ENCODE measurements at places on chromosomes 6 and 20.

DNA sequence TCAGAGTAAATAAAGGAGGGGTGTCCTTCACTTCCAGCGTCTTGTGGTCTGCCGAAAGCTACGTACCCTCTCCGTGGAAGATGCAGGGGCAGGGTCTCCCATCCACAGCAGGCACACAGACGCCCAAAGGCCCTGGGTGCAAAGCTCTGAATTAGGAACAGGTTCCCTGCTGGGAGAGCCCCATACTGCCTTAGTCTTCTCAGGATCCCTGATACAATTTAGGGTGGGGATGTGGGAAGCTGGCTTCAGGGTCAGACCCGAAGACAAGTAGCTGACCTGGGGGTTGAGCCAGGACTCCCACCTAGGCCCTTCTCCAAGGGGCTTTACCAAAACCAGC is 74.1 kb downstream of the TTLL2 start:
- DNase-seq, result no peak

- no peak for DNase-seq
These were observed 6.3 kb downstream of the OR2A4 start for GRCh38 chr6:131694832-131695426.

DNA sequence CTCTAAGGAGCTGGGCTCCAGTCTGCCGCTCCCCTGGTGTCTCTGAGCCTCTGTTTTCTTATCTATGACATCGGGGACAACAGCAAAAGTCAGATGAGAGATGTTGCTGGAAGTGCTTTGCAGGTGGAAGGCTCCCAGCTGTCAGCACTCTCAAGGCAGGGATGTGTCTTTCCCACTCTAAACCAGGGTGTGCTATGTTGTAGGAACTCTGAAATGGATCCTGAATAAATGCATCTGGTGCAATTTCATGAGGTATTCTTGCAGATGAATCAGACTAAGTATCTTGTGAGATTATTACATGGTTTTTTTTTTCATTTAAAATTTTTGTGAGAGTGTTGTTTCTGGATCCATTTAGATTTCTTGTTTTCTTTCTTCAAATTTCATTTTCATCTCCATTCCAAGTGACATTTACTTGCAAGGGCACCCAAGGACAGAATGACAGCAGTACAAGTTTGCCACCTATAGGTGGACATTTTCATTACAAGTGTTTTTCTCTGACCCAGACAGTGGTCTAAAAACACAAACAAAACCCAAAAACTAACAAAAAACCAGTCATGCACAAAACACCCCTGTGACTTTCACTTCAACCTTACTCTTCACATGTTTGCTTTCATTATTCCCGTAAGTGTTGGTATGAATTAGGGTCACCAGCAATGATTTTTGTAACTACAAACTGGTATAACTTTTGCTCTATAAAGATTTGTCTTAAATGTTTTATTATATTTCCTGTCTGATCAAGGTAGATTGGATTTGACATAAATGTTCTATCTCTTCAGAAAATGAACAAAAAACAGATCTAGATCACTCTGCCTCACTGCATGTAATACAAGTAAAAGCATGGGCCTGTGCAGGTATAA is 14.7 kb upstream of the SIM1 start:
- no peak for DNase-seq

DNA sequence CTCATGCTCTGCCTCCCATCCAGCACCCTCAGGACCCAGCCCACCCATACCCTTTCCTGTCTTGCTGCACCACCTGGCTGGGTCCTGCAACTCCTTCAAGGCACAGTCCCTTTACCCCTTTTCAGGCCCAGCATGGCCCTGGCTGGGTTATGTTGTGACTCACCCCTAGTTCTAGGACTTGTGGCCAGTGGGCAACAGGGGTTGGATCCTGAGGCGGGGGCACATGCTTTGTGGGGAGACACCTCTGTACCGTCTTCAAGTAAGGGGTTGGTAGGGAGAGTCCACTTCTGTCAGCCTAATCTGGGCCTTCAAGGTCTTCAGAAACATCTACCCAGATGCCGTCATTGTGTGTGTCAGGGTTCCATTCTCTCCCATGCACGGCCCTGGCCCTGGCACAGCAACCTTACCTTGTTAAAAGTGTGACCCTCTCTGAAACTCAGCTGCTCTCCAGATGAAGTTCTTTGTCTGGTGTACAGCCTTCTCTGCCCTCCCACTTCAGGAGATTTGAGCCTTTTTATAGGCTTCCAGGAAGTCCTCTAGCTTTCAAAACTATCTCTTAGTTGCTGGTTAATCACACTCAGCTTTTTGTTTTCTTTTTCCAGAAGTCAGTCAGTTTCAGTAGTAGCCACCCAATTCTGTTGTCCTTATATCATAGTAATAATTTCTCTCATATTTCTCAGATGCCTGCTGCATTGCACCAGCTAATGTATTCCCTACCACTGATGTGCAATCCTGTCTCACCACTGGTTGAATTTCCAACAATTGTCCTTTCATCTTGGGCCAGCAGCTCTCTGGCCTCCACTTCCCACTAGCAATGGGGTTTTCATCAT is 107.3 kb downstream of the NRN1 start:
- DNase-seq, result no peak

GRCh38 chr6:127267646-127268625 is 1.3 kb downstream of the RNF146 start:
- DNase-seq, result peak; percentile 4

DNA sequence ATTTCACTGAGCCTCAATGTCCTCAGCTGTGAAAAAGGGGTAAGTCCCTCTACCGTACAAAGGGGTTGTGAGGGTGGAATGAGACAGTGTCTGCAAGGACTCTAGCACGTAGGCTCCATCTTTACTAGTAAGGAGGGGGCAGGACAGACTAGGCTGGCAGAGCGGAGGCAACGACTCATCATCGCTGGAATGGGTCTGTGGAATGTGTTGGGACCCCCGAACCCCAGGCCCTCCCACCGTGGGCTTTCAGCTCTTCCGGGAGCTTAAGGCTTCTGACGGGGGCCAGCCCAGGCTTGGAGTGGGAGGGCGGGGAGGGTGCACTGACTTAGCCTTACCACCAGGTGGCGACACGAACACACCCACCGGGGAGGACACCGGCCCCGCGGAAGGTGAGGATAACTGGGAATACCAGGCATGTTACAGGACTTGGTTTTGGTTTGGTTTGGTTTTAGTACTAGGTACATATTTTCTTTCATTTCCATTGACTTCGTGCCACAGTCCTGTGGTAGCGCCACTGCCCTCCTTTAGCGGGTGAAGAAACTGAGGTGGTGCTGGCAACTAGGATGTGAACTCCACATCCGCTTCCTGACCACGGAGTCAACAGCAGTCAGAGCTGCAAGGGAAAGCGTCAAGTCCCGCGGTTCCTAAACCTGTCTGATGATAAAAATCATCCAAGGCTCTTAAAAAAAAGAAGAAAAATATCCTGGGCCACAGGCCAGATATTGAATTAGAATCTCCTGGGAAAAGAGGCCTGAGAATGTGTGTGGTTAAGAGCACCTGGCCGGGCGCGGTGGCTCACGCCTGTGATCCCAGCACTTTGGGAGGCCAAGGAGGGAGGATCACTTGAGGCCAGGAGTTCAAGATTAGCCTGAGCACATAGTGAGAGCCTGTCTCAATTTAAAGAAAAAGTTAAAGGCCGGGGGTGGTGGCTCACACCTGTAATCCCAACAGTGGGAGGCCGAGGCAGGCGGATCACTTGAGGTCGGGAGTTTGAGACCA is 10.3 kb upstream of the TULP1 start:
- DNase-seq, result peak; percentile 81

GRCh38 chr6:167559675-167560479 is 235.0 kb downstream of the TTLL2 start:
- DNase-seq, result no peak

DNA sequence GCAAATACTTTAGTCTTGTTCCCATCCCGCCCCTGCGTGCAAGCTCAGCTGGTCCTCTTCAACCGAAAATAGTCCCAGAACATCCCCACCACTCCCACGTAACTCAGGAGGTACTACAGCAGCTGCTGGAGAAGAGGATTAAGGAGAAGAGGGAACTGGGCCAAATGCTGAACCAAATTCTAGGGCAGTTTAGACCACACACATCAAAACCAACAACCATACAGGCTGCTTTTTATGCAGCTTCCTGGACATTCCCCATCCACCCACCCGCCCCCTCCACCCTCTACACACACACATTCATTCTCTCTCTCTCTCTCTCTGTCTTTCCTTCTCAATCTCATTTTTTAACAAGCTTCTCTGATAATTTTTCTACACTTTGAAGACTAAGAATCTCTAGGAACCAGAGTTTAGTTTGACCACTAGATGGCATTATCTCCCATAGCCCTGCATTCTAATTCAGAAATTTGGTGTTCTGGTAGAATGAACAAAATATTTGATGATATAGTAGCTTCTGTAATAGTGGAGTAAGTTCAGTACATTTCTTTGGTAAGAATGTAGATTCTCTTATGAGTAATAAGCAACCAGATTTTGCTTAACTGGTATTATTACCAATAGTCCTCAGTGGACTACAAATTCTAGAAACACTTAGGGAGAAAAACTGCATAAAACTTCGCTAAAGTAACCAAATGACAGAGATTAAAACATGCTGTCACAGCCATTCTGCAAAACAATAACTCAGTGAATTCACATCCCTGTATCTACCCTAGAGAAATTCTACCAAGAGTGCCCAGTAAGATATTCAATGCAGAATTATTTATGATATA is 52.1 kb upstream of the BEND6 start:
- DNase-seq, result no peak

GRCh38 chr6:16105854-16106253 is 23.0 kb upstream of the MYLIP start:
- no peak for DNase-seq

GRCh38 chr20:36497856-36498255 is 43.5 kb upstream of the MYL9 start:
- DNase-seq, result no peak

DNA sequence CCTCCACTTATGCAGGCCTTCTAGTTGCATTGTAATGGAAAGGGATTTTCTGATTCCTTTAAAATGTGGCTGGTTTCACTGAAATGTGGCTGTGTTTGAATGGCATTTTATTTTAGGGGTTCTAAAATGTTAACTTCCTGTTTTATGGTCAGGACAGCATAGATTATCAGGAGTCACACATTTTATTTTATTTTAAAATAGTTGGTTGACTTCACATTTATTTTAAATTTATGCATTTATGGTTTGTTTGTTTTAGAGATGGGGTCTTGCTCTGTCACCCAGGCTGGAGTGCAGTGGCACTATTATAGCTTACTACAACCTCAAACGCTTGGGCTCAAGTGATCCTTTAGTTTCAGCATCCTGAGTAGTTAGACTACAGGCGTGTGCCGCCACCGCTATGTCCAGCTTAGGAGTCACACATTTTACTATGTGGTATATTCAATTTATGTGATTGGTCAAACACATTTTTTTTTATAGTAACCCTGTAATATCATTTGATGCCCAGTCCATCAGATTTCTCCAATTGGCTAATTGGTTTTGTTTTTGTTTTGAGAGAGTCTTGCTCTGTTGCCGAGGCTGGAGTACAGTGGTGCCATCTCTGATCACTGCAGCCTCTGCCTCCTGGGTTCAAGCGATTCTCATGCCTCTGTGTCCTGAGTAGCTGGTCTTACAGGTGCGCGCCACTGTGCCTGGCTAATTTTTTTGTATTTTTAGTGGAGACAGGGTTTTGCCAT is 2.3 kb downstream of the DTD1 start:
- no peak for DNase-seq

DNA sequence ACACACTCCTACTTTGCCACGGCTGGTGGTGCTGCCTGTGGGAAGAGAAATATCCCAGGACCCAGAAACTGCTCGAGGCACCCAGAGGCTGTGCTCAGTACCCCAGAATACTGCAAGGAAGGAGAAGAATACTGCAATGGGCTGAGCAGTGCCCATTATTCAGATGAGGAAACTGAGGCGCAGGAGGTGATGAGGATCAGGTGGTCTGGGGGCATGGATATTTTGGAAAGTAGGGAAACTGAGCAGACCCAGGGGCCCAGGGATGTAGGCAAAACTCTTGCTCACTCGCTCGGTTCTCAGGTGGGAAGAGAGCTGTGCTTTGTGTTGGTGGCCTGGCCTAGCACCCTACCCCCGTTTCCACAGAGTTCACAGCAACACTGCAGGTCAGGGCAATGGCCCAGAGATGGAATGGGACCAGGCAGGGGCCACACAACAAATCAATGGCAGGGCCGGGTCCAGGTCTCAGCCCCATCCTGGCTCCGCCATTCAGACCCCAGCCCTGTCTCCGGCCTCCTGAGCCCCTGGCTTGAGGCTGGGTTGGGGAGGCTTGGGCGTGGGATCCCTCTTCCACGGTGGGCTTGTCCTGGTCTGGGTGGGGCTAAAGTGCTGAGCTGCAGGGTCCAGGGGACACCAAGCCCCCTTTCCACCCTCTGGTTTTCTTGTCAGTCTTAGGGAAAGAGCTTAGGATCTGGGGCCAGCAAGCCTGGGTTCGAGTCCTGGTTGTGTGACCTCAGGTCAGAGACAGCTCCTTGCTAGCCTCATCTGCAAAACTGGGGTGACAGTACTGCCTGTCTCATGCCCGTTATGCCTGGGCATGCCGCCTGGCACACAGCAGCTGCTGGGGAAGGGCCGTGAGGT is 33.9 kb downstream of the SUN5 start:
- DNase-seq, result no peak

DNA sequence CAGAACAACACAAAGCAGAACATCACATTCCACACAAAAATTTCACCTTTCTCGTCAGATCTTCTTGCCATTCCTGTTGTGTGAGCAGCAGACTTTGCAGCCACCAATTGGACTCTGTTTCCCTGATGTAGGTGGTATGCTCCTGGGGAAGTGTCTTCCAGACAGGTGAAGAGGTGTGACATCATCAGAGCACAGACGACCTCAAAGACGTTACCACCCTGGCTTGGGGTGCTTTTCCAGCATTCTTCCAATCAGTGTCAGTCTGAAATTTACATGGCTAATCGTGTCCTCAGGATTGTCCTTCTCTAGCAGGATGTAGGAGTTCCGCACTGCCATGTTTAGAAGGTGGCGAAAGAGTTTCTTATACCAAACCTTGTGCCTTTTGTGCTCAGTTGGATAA is 31.6 kb upstream of the RIMS4 start:
- DNase-seq, result no peak

Measured in CD4-positive, alpha-beta T cell treated with Interleukin-17A for 4 hours (primary cell).